Gastroesophageal sphincter (tissue), 4 donors: ENCODE measurements at places on chromosomes 3 and 15. TPM values are rescaled to one million over a fixed set of nuclear protein-coding genes. Genes with fewer than 3 reads are reported as not detected.

DNA sequence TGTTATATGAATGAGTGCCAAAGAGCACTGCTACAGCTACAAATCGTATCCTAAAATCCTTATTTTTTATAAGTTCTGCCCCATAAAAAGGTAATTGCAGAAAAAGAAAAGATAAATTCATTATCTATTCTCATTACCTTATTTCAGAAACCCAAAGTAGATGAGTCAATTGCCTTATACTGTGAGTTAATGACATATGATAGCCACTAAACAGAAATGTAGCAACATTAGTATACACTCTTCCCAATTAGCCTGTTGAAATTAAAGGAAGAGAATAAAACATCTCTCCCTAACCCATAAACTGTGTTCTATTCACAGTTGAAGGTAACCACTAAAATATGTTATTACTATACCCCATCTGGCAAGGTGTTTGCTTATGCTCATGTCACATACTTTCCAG is 11.0 kb downstream of the TBL1XR1 start:
- ATAC-seq: no peak

IL17RE gene
- total RNA-seq: 0.81 TPM

GRCh38 chr3:88809993-88810392 is 297.4 kb upstream of the EPHA3 start:
- ATAC-seq: no peak

- ATAC-seq: no peak
These were observed 301.4 kb upstream of the UBE2E2 start for GRCh38 chr3:22901684-22902083.

- ATAC-seq: no peak
These were observed 158.5 kb downstream of the FEZF2 start for GRCh38 chr3:62214850-62215249.

DNA sequence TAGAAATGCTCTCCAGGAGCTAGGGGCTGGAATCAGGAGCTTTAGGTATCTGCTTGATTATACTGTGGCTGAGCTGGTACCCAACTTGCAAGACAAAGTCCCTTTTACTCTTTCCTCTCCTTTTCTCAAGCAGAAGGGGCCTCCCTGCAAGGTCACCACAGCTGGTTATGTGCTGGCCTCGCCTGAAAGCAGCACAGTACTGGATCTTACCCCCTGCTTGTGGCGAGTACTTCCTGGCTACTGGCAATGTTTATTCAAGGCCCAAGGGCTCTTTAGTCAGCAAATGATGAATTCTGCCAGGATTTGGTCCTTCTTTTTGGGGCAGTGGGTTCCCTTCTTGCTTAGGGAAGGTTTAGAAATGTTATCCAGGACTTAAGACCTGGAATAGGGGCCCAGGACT is 234.6 kb downstream of the RAP2B start:
- no peak for ATAC-seq

GNAT1 gene
- total RNA-seq: not detected

GRCh38 chr3:153970741-153971347 is 150.3 kb upstream of the ARHGEF26 start:
- no peak for ATAC-seq

DNA sequence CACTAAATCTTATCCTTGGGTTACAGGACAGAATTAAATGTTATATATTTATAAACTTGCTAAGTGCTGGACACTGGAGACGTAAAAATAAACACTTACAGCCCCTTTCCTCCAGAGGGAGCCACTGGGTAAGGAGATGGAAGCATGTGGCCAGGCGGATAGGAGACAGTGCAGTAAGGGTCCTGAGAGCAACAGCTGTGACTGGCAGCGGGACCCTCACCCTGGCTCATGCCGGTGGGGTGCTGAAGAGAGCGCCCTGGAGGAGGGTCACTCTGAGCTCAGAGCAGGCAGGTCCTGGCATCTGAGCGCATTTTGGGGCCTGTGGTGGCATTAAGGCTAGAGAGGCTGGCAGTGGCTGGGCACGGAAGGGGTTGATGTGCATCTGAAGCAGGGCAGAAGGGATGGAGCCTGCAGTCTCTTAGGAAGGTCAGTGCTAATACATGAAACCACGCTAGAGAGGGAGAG is 16.0 kb downstream of the SEC61A1 start:
- no peak for ATAC-seq

GRCh38 chr3:101212730-101213129 is 107.6 kb downstream of the IMPG2 start:
- no peak for ATAC-seq

- no peak for ATAC-seq
These were observed 601.7 kb downstream of the SI start for GRCh38 chr3:164476631-164477030.

- no peak for ATAC-seq
These were observed 74.0 kb downstream of the CHRNA7 start for GRCh38 chr15:32104061-32104995.
